Activated CD4-positive, alpha-beta T cell treated with anti-CD3 and anti-CD28 coated beads, Interleukin-2, amount 50 U/mL, for 4 hours (primary cell): ENCODE measurements at places on chromosomes 11 and 22.

DNA sequence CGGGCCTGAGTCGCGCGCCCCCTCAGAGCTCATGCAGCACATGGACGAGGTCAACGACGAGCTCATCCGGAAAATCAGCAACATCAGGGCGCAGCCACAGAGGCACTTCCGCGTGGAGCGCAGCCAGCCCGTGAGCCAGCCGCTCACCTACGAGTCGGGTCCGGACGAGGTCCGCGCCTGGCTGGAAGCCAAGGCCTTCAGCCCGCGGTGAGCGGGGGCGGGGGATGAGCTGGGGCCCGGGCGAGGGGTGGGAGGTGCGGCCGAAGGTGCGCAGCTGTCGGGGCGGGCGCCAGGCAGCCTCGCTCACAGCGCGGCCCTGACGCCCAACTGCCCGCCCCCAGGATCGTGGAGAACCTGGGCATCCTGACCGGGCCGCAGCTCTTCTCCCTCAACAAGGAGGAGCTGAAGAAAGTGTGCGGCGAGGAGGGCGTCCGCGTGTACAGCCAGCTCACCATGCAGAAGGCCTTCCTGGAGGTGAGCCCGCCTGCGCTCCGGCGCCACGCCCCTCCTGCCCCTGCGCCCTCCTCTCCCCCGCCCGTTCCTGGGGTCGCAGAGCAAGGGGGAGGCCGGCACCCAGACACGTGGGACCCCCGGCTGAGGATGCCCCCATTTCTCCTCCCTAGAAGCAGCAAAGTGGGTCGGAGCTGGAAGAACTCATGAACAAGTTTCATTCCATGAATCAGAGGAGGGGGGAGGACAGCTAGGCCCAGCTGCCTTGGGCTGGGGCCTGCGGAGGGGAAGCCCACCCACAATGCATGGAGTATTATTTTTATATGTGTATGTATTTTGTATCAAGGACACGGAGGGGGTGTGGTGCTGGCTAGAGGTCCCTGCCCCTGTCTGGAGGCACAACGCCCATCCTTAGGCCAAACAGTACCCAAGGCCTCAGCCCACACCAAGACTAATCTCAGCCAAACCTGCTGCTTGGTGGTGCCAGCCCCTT is 20.5 kb downstream of the EPS8L2 start:
- peak; percentile 46 for DNase-seq

DNA sequence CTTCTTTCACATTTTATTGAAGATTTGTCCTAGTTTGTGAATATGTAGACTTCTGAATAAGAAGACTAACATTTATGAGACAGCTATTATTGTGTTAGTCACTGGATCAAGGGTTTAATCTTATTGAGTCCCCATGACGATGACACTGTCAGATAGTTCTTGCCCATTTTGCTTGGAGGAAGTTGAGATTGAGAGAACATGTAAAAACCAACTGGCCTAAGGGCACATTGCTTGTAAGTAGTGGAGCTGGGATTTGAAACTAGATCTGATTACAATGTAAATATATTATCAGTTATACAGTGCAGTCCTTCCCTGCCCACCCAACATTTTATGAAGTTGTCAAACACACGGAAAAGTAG is 134.7 kb downstream of the HIPK3 start:
- no peak for DNase-seq

GRCh38 chr11:66012946-66013761 is 1.3 kb downstream of the CST6 start:
- no peak for DNase-seq

DNA sequence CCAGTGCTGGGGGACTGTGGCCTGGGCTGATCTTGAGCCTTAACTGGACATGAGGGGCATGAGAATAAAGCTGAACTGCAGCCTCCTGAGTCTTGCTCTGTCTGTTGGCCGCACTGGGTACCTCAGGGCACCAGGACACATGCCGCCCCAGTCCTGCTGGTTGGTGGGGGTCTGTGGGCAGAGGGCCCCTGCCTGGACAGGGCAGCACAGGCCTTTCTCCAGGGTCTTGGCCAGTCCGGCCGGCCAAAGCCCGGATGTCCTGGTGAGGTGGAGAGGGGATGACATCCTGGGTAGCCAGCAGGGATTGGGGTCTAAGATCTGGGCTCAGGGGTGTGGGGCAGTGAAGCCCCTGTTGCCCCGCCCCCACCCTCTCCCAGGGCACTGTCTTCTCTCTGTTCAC is 1.5 kb upstream of the RPS6KA4 start:
- DNase-seq = no peak

DNA sequence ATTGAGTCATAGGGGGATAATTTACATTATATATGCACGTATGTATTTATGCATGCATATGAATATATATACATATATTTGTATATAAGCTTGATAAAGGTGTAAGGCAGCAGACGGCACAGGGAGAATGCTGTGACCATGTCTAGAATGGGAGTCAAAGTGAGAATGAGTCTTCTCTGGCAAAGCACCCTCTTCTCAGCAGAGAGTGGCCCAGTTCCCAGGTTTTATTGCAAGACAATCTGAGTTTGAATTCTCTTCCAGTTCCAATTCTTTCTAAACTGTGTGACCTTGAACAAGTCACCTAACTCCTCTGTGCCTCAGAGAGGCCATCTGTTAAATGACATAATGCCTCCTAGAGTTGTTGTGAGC is 13.8 kb downstream of the EHF start:
- no peak for DNase-seq

GRCh38 chr11:107354780-107355179 is 102.8 kb downstream of the CWF19L2 start:
- no peak for DNase-seq

DNA sequence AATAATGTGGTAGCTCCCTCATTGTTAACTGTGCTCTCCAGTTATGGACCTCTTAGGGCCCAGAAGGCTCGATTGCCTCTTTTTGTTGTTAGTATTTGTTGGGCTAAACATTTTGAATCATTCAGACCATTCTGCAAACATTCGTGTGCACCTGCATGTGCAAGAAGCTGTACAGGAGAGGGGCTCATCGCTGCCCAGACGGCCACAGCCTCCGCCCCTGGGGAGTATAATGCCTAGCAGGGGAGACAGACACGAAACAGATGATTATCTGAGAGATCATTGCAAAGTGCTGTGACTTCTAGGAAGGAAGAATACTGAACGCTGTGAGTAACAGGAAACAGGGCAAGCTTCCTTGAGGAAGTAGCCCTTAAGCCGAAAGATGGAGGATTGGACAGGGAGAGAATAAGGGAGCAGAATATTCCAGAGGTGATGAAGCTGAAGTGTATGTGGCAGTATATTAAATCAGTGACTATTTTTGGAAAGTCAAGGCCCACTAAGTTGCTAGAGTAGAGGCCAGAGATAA is 123.3 kb upstream of the RASSF10 start:
- no peak for DNase-seq

- no peak for DNase-seq
These were observed 1.8 kb upstream of the SLC36A4 start for GRCh38 chr11:93199616-93200015.

- DNase-seq = no peak
These were observed 50.3 kb upstream of the SORL1-AS1 start for GRCh38 chr11:121503051-121503450.
